SIG-M5 (cell line): ENCODE measurements at places on chromosomes 12 and 14.

- no peak for DNase-seq
These were observed 1104.0 kb downstream of the SLC6A15 start for GRCh38 chr12:83808591-83808990.

DNA sequence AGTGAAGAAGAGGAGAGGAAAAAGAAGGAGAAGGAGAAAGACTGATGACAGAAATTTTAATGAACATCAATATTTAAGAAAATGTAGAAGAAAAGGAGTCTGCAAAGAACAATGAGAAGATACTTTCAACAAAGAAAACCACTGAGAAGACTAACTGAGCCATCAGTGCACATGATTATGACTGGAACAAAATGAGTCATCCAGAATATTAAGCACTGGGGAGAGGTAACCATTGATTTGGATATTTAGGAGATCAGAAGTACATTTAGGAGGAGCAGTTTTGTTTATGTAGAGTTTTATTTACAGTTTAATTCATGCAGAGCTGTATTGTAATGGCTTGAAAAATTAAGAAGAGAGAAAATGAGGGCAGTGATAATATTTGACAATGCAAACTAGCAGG lies 159.1 kb downstream of the C12orf50 start:
- no peak for DNase-seq

DNA sequence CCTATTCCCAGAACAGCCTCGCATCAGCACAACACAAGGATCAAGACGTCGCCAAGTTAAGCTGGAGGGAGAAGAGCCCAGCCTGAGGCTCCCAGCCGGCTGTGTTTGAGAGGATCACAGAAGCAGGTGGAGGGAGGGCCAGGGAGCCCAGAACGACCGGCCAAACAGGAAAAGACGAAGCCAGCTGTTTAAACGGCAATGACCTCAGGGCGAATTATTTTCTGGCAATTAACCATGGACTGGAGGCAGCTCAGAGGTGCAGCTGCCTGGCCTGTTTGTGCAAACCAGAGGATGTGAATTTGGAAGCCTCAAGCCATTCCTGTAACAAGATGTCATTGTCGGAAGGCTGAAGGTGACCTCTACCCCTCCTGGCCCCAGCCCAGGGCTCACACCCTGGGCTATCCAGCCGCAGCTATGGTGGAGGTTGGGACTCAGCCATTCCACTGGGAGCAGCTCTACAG lies 175.8 kb upstream of the PRMT8 start:
- no peak for DNase-seq

DNA sequence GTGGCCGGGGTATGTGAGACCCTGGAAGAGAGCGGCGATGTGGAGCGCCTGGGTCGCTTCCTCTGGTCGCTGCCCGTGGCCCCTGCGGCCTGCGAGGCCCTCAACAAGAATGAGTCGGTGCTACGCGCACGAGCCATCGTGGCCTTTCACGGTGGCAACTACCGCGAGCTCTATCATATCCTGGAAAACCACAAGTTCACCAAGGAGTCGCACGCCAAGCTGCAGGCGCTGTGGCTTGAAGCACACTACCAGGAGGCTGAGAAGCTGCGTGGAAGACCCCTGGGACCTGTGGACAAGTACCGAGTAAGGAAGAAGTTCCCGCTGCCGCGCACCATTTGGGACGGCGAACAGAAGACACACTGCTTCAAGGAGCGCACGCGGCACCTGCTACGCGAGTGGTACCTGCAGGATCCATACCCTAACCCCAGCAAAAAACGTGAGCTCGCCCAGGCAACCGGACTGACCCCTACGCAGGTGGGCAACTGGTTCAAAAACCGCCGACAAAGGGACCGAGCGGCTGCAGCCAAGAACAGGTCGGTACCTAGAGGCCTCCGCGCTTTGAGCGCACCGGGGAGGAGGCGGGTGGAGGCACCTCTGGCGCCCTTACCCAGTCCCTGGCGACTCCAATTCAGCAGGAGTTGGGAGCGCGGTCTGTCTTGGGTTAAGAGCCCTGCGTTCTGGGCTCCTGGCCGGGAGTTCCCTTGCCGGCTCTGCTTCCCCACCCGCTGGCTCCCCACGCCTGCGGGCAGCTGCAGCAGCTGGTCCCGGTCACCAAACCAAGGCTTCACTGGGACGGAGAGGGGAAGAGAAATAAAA lies 700 bp downstream of the SIX6 start:
- no peak for DNase-seq

DNA sequence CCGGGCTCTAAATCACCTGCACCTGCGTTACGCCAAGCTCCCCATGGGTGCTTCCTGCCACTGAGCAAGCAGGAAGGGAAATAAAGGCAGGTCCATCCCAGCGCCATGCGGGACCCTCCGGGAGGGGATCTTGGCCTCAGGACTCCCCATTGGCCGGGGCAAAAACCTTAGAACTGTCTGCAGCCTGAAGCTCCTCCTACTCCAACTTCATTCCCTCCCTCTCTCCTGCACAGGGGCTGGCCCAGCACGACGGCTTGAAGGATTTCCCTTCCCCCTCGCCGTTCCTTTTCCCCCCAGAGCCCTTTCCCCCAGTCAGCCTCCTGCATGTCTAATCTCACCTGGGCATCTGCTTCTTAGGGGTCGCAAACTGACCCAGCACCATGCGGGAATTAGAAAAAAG lies 137.2 kb upstream of the NCOR2 start:
- DNase-seq: no peak

DNA sequence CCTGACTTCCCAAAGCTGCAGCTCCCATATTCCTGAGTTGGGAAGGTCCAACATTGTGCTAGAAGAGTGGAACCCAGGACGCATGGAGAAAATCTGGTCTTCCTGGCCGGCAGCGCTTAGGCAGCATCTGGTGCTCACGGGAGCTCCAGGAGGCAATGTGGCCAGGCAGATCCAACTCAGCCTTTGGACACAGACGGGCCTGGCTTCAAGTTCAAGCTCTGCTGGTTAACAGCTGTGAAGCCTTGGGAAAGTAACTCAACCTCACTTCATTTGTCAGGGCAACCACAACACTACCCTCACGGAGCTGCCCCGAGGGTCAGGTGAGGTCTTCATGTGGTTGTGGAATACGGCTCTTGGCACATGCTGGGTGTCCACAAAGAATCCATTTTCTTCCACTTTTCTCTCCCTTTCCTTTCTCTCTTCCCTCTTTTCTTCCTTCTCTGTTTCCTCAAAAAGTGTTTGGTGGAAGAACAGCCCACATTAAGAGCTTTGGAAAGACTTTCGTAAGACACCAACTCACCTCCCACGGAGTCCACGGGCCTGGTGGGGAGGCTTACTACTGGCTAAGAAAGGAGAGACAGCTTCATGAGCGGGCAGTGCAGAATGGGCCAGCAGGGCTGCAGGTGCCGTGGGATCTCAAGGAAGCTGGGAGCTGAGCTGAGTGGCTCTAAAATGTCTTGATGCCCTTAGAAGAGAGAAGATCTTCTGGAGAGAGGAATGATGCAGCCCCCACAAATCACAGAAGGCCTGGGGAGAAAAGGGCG lies 2.4 kb upstream of the FAM181A start:
- DNase-seq: no peak

GRCh38 chr14:81386290-81386745 lies 13.8 kb downstream of the STON2 start:
- no peak for DNase-seq

- DNase-seq: no peak
These were observed 473 bp upstream of the TMEM19 start for GRCh38 chr12:71685312-71685906.

- no peak for DNase-seq
These were observed 42.6 kb upstream of the BCL11B start for GRCh38 chr14:99314623-99315022.

DNA sequence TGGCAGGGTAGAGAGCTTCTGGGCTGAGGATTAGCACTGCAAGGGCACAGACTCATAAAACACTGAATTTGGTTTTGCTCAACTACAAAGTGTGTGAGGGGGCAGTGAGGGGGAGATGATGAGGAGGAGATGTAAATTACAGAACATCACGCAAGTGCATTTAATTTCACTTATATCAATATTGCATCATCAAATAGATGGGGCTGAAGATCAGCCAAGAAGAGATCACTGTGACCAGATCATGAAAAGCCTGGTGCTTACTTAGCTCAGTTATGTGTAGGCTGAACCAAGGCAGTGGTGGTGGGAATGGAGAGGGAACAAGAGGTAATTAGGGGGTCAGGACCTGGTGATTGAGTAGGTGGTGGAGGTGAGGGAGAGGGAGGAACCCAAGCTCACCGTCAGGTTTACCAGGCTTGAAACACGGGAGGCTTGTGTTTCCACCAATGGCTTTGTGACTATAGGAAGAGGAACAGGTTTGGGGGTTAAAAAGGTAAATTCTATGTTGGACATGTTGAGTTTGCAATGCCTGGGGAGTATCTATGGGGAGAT lies 11.3 kb downstream of the FOS start:
- no peak for DNase-seq

- DNase-seq: no peak
These were observed 431.0 kb upstream of the TMPO start for GRCh38 chr12:98084391-98084790.

DNA sequence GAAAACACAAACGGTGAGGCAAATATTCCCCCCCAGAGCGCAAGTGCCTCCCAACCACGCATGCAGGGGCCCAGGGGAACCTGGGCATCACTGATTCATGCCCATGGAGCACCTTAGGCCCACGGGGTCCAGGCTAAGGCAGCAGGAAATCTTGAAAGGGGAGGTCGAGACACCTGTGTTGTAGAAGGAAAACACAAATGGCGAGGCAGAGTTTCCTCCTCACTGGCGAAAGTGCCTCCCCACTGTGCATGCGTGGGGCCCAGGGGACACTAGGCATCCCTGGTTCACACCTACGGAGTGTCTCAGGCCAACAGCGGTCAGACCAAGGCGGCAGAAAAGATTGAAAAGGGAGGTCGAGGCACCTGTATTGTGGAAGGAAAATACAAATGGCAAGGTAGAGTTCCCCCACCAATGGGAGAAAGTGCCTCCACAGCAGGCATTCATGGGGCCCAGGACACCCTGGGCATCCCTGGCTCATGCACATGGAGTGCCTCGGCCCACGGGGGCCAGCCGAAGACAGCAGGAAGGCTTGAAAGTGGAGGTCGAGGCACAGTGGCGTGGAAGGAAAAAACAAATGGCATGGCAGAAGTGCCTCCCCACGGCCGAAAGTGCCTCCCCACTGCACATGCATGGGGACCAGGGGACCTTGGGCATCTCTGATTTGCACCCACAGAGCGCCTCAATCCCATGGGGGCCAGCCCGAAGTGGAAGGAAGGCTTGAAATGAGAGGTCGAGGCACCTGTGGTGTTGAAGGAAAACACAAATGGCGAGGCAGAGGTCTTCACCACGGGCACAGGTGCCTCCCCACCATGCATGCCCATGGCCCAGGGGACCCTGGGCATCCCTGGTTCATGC lies 368.8 kb downstream of the ALG10 start:
- DNase-seq: no peak

DNA sequence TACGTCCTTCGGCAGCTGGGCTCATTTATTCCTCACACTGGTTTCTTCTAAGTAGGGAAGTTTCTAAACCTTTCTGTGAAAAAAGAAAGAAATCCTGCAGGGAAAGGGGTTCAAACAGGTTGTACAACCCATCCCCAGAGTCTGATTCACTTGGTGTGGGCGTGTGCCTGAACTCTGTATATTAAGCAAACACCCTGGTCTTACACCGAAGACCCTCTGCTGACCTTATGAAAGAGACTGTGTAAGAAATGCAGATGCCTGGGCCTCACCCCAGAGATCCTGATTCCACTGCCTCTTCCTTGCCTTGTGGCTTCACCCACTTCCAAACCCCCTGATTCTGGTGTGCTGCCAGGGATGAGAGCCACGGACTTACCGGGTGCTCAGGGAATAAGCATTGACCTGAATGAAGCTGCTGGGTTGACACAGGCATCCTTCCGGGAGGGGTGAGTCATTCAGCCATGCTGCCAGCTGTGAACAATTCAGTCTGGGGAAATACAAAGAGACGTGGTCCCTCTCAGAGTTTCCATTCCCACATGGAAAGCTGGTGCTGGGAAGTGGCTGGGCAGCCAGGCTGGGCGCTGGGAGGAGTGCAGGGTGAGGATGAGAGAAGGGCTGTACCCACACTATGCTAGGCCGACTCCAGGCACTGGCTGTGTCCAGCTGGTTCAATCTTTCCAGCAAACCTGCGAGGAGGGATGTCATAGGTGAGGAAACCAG lies 26.5 kb upstream of the ACTN1 start:
- DNase-seq: no peak

DNA sequence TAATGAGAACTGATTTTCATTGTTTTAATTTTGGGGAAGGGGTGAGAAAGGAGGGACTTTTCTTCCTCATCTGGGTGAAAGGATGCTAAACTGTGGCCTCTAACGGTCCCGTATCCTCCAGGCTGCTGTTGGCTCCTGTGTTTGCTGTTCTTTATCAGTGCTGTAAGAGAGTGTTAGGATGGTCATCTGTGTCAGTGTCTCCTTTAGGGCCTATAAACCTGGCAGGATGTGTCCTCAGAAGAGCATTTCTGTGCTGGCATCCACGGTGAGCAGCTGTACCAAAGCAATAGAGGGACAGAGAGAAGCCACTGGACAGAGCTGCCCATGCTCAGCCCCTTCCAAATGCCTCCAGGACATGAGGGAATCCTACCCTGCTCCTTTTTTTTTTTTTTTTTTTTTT lies 253.1 kb downstream of the ZFP36L1 start:
- no peak for DNase-seq
